Right lung (tissue), 10 donors: ENCODE measurements at places on chromosomes 1 and 21. TPM values are rescaled to one million over a fixed set of nuclear protein-coding genes. Genes with fewer than 3 reads are reported as not detected.

Gene OPTC
- polyA plus RNA-seq: not detected

Gene SLAMF1
- 0.06 TPM for polyA plus RNA-seq

Gene CELA3A
- not detected for polyA plus RNA-seq

Gene ZBTB7B
- polyA plus RNA-seq: 19.9 TPM

Gene FOXD2
- 0.31 TPM for polyA plus RNA-seq

Gene OR2T2
- not detected for polyA plus RNA-seq

Gene PDZK1
- polyA plus RNA-seq: 2.7 TPM

DNA sequence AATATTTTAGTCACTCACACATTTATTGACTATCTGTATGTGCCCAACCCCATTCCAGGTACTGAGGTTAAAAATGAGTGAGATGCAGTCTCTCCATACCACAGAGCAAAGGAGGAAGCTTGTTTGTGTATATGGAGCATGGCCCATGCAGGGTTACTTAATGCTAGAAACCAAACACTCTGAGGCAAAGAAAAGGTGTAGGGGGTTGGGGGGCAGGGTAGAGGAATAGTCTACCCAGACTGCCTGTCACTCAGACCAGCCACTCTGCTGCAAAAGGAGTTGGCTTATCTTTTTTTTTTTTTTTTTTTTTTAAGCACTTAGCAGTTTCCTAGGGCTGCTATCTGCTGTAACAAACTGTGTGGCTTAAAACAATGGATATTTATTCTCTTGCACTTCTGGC, 19.8 kb downstream of the PGM1 start:
- DNase-seq: no peak

GRCh38 chr1:111742938-111743549, 3.8 kb upstream of the INKA2 start:
- DNase-seq: no peak

DNA sequence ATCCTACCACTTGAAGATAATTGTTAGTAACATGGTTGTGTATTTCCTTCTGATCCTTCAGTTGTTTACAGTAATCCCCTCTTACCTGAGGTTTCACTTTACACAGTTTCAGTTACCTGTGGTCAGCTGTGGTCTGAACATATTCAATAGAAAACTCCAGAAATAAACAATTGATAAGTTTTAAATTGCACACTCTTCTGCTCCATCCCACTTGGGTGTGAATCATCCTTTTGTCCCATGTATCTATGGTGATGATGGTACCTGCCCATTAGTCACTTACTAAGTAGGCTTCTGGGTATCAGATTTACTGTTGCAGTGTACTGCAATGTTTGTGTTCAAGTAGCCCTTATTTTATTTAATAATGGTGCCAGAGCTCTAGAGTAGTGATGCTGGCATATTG, 62.5 kb downstream of the OSBPL9 start:
- DNase-seq: no peak

DNA sequence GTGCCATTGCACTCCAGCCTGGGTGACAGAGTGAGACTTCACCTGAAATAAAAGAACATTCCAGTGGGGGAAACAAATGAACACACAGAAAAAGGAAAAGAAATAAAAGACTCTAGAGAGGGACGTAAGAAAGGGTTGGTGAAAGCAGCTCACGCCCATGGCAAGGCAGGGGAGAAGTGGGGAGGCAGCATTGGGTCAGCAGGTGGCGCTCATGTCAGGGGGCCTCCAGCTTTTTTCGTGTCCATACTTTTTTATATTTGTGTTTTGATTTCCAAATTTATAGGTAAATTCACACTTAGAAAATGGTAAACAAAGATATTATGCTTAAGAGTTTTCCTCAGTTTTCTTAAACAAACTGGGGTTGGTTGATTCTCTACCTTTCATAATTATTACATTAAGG, 45.5 kb downstream of the VPS13D start:
- DNase-seq: no peak

- no peak for DNase-seq
These were observed 1.3 kb upstream of the MTARC2 start for GRCh38 chr1:220746851-220747250.

GRCh38 chr21:41374177-41374712, 12.4 kb downstream of the MX2 start:
- DNase-seq: no peak

- no peak for DNase-seq
These were observed 23.0 kb upstream of the ZBTB40 start for GRCh38 chr1:22428672-22429071.

- DNase-seq: no peak
These were observed 11.3 kb downstream of the CDK18 start for GRCh38 chr1:205515781-205516253.

DNA sequence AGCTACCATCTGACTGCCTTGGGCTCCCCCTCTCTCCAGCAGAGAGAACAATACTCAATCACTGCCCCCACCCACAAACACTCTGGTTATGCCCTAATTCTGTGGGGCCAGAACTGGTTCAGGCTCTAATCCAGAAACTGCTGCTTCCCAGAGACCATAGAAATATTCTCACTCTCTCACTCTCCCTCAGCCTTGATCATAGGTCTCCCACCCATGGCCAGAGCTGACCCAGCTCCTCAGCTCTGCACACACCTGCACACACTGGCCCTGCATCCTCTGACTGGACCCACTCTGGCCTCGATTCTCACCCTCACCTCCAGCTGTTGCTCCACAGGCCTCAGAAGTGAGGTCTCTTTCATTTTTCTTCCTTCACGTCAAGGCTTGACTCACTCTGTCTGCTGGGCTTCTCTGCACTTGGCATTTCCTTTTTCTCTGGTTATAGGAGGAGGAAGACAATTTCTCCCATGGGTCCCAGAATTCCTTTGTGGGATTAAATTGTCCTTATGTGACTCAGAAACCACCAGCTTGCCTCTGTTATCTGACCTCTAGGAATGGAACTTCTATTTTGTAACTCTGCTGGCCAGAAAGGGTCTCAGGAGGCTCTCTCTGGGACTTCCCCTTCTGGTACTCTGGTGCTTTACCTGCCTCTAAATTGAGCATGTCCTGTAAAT, 15.6 kb upstream of the ZMYM6 start:
- DNase-seq: no peak

GRCh38 chr21:45972716-45973474, 8.7 kb upstream of the COL6A1 start:
- peak; percentile 95 for DNase-seq

DNA sequence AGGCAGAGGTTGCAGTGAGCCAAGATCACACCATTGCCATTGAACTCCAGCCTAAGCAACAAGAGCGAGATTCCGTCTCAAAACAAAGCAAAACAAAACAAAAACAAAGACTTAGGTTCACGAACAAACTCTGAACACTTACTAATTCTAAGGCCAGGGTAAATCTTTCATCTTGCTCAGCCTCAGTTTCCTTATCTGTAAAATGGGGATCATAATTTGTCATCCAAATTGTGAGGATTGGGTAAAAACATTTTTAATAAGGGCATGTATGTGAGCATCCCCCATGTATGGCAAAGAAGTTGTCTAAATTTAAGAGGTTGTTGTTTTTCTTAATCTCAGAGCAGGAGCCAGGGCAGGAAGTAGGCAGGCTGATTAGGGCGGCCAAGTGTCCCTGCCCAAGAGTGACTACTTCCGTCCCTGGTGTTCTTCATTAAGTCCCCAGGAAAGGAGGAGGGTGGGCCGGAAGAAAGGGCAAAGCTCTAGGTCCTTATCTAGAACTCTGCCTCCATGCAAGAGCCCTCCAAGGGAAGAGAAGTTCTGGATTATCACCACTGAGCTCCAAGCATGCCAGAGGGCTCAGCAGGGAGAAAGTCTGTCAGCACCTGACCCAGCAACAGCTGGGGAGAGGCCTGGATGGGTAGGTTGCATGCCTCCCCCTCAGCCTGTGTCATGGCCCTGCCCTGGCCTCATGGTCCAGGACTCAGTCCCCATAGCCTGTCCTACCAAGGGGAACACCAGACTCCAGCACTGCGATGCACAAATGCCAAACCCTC, 49.9 kb upstream of the CLIC4 start:
- DNase-seq: no peak

DNA sequence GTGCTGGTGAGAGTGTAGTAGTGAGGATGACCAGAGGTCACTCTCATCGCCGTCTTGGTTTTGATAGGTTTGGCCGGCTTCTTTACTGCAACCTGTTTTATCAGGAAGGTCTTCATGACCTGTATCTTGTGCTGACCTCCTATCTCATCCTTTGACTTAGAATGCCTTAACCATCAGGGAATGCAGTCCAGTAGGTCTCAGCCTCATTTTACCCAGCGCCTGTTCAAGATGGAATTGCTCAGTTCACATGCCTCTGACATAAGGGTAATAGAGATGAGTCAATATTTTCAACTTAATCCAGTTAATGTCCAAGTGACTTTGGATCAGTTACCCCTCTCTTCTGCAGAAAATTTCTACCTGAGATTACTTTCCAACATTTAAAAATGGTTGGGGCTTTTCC, 4.6 kb downstream of the NID1 start:
- no peak for DNase-seq

GRCh38 chr1:91781901-91782622, 103.9 kb downstream of the TGFBR3 start:
- no peak for DNase-seq

GRCh38 chr1:203742436-203742835, 22.5 kb upstream of the LAX1 start:
- DNase-seq: no peak
